ENCODE measurements at places on chromosomes 1 and 21. TPM values are rescaled to one million over a fixed set of nuclear protein-coding genes. Genes with fewer than 3 reads are reported as not detected.

- no peak for DNase-seq
These were observed 10.5 kb downstream of the CERS2 start for GRCh38 chr1:150964164-150964489.

GRCh38 chr1:47717341-47717740 is 279.5 kb downstream of the FOXD2 start:
- DNase-seq, result no peak

- DNase-seq, result no peak
These were observed 9.1 kb upstream of the SYTL1 start for GRCh38 chr1:27332536-27333281.

- DNase-seq, result no peak
These were observed 90.8 kb downstream of the LHX9 start for GRCh38 chr1:198007687-198008607.

- no peak for DNase-seq
These were observed 51.5 kb downstream of the SYT6 start for GRCh38 chr1:114102136-114102535.

AP4B1 gene
- polyA plus RNA-seq, result 28.7 TPM

C4BPA gene
- 0.47 TPM for polyA plus RNA-seq
